ENCODE measurements at places on chromosomes 6 and 20. TPM values are rescaled to one million over a fixed set of nuclear protein-coding genes. Genes with fewer than 3 reads are reported as not detected.

BCAS1 gene
- 0.19 TPM for polyA plus RNA-seq

CDKN1A gene
- 542 TPM for polyA plus RNA-seq

VGLL2 gene
- polyA plus RNA-seq: not detected

PAX1 gene
- polyA plus RNA-seq: not detected

GSTA4 gene
- 4.9 TPM for polyA plus RNA-seq

FABP7 gene
- polyA plus RNA-seq: not detected

SLC12A5 gene
- not detected for polyA plus RNA-seq

SLC22A16 gene
- polyA plus RNA-seq: not detected

ARMH2 gene
- polyA plus RNA-seq: 0.43 TPM

GSTA3 gene
- not detected for polyA plus RNA-seq

All from B cell (primary cell).